GM23338 (cell line): ENCODE measurements at places on chromosomes 1 and 21.

- H3K36me3 ChIP-seq, result no peaks in the 10 kb centered on the region
- H3K27me3 ChIP-seq, result no peaks in the 10 kb centered on the region
- H3K4me3 ChIP-seq, result no peak overlapping the region
- H3K4me1 ChIP-seq, result peaks cover 20% of the 10 kb centered on the region
- no peak overlapping the region for H3K27ac ChIP-seq
Observed at GRCh38 chr1:176188604-176189003, 18.5 kb downstream of the COP1 start.

DNA sequence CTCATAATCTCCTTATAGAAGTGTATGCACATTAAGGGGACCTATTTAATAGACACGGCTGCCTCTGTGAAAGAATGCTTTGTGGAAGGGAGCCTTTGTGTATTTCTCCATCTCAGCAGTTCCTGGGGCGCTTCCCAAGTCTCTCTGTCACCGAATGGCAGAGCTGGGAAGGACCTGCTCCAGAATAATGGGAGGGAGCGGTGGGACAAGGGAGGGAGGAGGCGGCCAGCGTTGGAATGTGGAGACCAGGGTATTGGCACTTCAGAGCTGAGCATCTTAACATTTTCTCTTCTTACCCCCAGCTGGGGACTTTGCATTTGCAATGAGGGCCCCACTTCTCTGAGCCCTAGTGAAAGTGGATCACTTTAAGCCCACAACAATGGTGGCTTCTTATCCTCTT, 23.9 kb downstream of the CACHD1 start:
- DNase-seq, result peak; percentile 94
- H3K4me1 ChIP-seq, result peaks cover 79% of the 10 kb centered on the region
- no peaks in the 10 kb centered on the region for H3K27me3 ChIP-seq
- peak overlapping the region; percentile 40 for H3K4me3 ChIP-seq

DNA sequence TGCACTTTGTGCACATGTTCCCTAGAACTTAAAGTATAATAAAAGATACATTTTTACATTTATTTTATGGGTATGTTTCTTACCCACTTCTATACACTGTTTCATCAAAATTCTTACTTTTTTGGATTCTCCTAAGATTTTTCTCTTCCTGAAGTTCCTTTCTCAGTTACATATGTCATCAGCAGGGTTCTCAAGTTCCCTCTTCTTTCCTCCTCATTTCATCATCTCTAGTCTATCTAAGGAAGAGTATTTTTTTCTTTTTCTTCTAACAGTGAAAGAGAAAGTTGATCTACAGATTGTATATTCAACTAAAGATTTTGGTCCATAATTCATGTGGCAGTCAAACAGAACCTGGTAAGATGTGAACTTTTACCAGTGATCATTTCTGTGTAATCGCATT, 41.2 kb upstream of the CYYR1 start:
- H3K27ac ChIP-seq, result no peak overlapping the region
- no peaks in the 10 kb centered on the region for H3K4me1 ChIP-seq
- no peaks in the 10 kb centered on the region for H3K36me3 ChIP-seq
- H3K4me3 ChIP-seq, result no peak overlapping the region
- H3K27me3 ChIP-seq, result no peaks in the 10 kb centered on the region

DNA sequence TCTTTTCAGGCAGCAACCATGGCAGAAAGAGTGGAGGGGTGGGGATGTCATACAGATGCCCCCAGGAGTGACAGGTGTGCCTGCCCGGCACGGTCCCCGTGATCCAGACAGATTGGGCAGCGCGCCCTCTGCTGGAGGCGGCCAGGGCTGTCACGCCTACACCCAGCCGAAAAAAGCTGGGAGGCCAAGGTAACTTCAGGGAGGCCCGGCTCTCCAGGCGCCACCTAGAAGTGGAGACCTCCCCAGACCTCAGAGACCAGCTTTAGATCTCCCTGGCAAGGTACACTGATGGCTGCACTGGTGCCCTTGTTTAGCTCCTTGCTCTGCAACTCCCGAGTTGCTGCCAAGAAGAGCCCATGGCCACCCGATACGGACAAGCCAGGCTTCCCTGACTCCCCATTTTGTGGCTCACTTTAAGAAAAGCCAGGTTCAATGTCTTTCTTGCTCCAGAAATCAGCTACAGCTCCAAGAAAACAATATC, 6.6 kb downstream of the GOLT1A start:
- no peak overlapping the region for H3K4me3 ChIP-seq
- H3K27ac ChIP-seq, result no peak overlapping the region
- no peaks in the 10 kb centered on the region for H3K36me3 ChIP-seq
- peak; percentile 90 for DNase-seq

GRCh38 chr1:61626816-61627215, 98.1 kb downstream of the TM2D1 start:
- H3K27ac ChIP-seq, result no peak overlapping the region
- H3K4me1 ChIP-seq, result no peaks in the 10 kb centered on the region
- no peak overlapping the region for H3K4me3 ChIP-seq
- no peaks in the 10 kb centered on the region for H3K36me3 ChIP-seq
- no peak for DNase-seq

- no peaks in the 10 kb centered on the region for H3K4me1 ChIP-seq
- H3K4me3 ChIP-seq, result no peak overlapping the region
- H3K27ac ChIP-seq, result no peak overlapping the region
- H3K27me3 ChIP-seq, result no peaks in the 10 kb centered on the region
Observed at GRCh38 chr1:214563881-214564280, 12.5 kb upstream of the PTPN14 start.

DNA sequence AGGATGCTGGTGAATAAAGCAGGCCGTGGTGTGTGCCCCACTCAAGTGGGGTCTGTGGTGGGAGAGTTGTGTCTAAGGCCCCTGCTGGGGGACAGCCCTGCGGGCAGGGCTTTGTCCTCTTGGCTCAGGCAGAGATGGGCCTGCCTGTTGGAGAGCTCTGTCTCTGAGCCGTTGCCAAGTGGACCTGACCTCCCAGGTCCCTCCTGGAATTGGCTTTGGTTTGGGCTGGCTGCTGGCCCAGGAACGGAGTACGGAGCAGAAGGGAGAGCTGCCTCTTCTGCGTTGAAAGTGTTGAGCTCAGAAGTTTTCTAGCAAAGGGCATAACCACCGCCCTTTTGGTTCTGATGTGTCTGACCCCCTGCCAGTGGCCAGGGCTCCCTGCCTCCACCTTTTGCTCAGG, 153.9 kb downstream of the PEX14 start:
- H3K36me3 ChIP-seq, result no peaks in the 10 kb centered on the region
- no peak overlapping the region for H3K27ac ChIP-seq
- no peak for DNase-seq
- H3K4me1 ChIP-seq, result peaks cover 18% of the 10 kb centered on the region

GRCh38 chr1:239084459-239085080, 301.8 kb upstream of the CHRM3 start:
- H3K4me1 ChIP-seq, result no peaks in the 10 kb centered on the region
- H3K4me3 ChIP-seq, result no peak overlapping the region
- H3K27ac ChIP-seq, result no peak overlapping the region
- no peaks in the 10 kb centered on the region; the same call in 1 of the 2 replicates for H3K36me3 ChIP-seq
- DNase-seq, result peak; percentile 23
- H3K27me3 ChIP-seq, result no peaks in the 10 kb centered on the region

DNA sequence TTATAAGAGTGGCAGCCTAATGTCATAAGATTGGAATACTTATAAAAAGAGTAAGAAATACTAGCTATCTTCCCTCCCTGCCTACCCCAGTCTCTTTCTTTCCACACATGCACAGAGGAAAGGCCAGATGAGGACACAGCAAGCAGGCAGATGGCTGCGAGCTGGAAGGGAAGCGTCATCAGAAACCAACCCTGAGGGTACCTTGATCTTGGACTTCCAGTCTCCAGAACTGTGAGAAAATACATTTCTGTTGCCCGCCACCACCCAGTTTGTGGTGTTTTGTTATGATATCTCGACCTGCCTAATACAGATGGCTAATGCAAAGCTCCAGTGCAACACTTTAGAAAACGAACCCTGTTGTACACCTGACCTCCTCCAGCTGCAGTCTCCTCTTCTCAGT, 2.3 kb upstream of the OR2C3 start:
- H3K36me3 ChIP-seq, result no peaks in the 10 kb centered on the region
- no peaks in the 10 kb centered on the region for H3K4me1 ChIP-seq
- no peak for DNase-seq
- H3K4me3 ChIP-seq, result no peak overlapping the region
- H3K27ac ChIP-seq, result no peak overlapping the region

GRCh38 chr1:231240531-231240882, 505 bp upstream of the GNPAT start:
- no peaks in the 10 kb centered on the region for H3K36me3 ChIP-seq
- H3K4me1 ChIP-seq, result peaks cover 8% of the 10 kb centered on the region; the same call in 1 of the 2 replicates
- H3K27me3 ChIP-seq, result no peaks in the 10 kb centered on the region
- peak overlapping the region; percentile 95 for H3K4me3 ChIP-seq
- peak overlapping the region; percentile 75; the same call in 1 of the 2 replicates for H3K27ac ChIP-seq
- no peak for DNase-seq

DNA sequence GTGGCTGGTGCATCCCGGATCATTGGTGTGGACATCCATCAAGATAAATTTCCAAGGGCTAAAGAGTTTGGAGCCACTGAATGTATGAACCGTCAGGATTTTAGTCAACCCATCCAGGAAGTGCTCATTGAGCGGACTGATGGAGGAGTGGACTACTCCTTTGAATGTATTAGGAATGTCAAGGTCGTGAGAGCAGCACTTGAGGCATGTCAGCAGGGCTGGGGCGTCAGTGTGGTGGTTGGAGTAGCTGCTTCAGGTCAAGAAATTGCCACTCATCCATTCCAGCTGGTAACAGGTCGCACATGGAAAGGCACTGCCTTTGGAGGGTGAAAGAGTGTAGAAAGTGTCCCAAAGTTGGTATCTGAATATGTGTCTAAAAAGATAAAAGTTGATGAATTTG, 79.1 kb downstream of the FMN2 start:
- no peak overlapping the region for H3K4me3 ChIP-seq
- H3K4me1 ChIP-seq, result no peaks in the 10 kb centered on the region
- no peaks in the 10 kb centered on the region for H3K36me3 ChIP-seq
- H3K27me3 ChIP-seq, result no peaks in the 10 kb centered on the region
- DNase-seq, result no peak

GRCh38 chr1:172826096-172826741, 167.3 kb downstream of the FASLG start:
- peak; percentile 73 for DNase-seq
- no peaks in the 10 kb centered on the region for H3K27me3 ChIP-seq
- H3K4me3 ChIP-seq, result no peak overlapping the region
- no peaks in the 10 kb centered on the region for H3K36me3 ChIP-seq
- H3K27ac ChIP-seq, result no peak overlapping the region

- H3K4me3 ChIP-seq, result no peak overlapping the region
- DNase-seq, result no peak
- no peaks in the 10 kb centered on the region for H3K4me1 ChIP-seq
- no peaks in the 10 kb centered on the region for H3K27me3 ChIP-seq
- H3K36me3 ChIP-seq, result no peaks in the 10 kb centered on the region
Observed at GRCh38 chr1:30194741-30195423, 528.5 kb downstream of the MATN1 start.

DNA sequence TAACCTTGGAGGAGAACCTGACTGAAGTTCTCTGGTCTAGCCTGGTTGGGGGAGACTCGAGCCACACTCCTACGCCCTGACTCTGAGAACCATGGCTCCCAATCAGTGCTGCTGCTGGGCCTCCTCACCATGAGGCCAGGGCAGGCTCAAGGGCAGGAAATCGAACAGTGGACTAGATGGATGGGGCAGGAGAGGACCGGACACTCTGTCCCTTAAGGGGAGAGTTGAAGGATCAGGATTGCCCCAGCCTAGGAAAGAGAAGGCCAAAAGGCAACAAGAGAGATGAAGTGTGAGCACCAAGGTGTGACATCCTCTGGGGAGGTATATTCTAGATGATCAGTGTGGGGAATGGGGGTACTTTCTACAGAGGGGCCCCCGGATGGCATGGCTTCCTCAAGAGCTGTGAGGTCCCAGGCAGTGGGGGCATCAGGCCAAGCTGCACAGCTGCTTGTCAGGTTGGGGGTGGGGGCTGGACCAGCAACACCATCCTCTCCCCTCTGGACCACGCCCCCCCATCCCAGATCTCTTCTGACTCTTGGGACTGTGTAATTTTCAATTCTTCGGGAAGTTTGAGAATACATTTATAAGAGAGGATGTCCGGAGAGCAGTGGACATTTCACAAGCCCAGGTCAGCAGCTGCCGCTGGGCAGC, 34.0 kb downstream of the MX1 start:
- H3K36me3 ChIP-seq, result no peaks in the 10 kb centered on the region
- H3K4me3 ChIP-seq, result no peak overlapping the region
- H3K4me1 ChIP-seq, result no peaks in the 10 kb centered on the region
- DNase-seq, result no peak
- H3K27me3 ChIP-seq, result no peaks in the 10 kb centered on the region

DNA sequence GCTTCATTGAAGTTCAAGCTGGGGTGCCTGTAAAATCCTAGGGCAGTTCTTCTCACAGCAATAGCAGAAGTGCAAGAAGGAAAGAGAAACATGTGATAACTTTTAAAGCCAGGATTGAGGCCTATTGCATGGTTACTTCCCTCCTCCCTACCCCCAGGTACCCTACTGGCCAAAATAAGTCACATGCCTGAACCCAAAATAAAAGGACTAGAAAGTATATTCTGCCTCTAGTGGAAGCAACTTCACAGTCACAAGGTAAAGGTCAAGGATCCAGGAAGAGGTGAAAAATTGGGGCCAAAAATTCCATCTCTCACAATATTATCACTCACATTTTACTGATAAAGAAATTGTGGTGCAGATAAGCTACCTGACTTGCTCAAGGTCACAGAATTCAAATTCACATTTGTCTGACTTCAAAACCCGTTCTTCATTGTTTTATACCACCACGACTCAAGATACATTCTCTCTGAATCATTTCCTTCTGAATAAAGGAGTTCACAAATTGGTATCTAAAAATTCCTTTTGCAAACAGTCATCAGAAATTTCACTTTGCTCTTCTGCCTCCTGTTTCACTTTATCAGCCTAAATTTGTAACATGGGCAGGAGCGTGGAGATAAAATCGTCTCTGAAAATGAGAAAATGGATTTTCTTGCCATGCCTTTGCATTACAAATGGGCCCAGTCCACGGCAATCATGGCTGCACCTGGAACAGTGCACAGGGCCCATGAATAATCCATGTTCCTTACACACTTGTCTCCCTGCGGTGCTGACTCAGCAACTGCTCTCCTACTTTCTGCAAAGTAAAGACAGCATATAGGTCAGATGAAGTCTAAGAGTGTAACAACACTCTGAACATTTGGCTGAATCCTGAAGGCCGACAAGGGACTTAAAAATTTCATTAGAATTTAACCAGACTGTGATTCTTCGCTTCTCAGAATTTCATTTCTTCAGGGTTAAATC, 485.3 kb upstream of the NFIA start:
- no peaks in the 10 kb centered on the region for H3K4me1 ChIP-seq
- no peak for DNase-seq
- no peak overlapping the region for H3K27ac ChIP-seq
- no peaks in the 10 kb centered on the region for H3K36me3 ChIP-seq
- H3K4me3 ChIP-seq, result no peak overlapping the region

GRCh38 chr1:40770296-40771070, 13.1 kb upstream of the KCNQ4 start:
- peaks cover 21% of the 10 kb centered on the region for H3K4me1 ChIP-seq
- peak; percentile 44 for DNase-seq
- no peak overlapping the region for H3K4me3 ChIP-seq
- peaks cover 3% of the 10 kb centered on the region for H3K36me3 ChIP-seq

GRCh38 chr1:114082867-114083585, 70.6 kb downstream of the SYT6 start:
- no peaks in the 10 kb centered on the region for H3K27me3 ChIP-seq
- no peak for DNase-seq
- H3K4me1 ChIP-seq, result peaks cover 59% of the 10 kb centered on the region
- peaks cover 4% of the 10 kb centered on the region; the same call in 1 of the 2 replicates for H3K36me3 ChIP-seq
- H3K4me3 ChIP-seq, result no peak overlapping the region

GRCh38 chr1:185373813-185374529, 56.9 kb upstream of the IVNS1ABP start:
- H3K4me1 ChIP-seq, result peaks cover 7% of the 10 kb centered on the region; the same call in 1 of the 2 replicates
- no peaks in the 10 kb centered on the region for H3K36me3 ChIP-seq
- H3K27ac ChIP-seq, result no peak overlapping the region
- DNase-seq, result no peak
- no peak overlapping the region for H3K4me3 ChIP-seq
